ENCODE measurements at places on chromosomes 11 and 22.

GRCh38 chr11:62923601-62924411 lies 2.6 kb upstream of the CHRM1 start:
- DNase-seq, result no peak

GRCh38 chr11:19345848-19346681 lies 105.3 kb upstream of the E2F8 start:
- DNase-seq, result no peak

DNA sequence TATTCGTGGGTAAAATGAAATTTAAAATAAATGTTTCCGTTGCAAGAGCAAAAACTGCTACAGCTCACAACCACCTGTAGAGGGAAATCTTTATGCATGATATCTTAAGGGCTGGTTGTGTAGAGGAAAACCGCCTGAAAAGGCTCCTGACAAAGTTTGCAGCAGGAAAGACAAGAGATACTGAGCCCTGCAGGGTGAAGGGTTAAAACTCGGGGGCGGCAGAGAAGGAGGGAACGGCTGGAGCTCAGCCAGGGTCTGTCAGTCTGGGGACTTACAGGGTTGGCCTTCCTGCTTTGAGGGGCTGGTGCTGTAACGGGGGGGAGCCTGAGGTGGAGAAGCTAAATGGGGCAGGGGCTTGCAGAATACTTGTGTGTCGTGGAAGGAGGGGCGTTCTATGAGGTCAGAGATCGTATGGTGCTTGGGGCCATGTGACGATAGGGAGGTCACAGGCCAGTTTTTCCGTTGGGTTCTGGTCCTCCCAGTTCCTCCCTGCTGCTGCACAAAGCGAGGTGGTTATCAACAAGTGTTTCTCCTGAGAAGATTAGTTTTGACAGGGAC lies 122.9 kb upstream of the HSD17B12 start:
- DNase-seq, result peak; percentile 6

- peak; percentile 69 for DNase-seq
Observed at GRCh38 chr11:2269601-2270321, 627 bp downstream of the ASCL2 start.

- DNase-seq, result no peak
Observed at GRCh38 chr11:77589181-77589520, 602 bp upstream of the AQP11 start.

- DNase-seq, result no peak
Observed at GRCh38 chr11:65432100-65432650, 9.6 kb downstream of the NEAT1 start.
